ENCODE measurements at places on chromosomes 11 and 22.
A peak's percentile ranks its signal among the peaks of the same experiment; 100 is the strongest.

GRCh38 chr11:115644856-115645255 is 140.6 kb upstream of the CADM1 start:
- DNase-seq, result no peak

GRCh38 chr22:39534591-39535356 is 2.2 kb upstream of the RPS19BP1 start:
- DNase-seq, result peak; percentile 87

DNA sequence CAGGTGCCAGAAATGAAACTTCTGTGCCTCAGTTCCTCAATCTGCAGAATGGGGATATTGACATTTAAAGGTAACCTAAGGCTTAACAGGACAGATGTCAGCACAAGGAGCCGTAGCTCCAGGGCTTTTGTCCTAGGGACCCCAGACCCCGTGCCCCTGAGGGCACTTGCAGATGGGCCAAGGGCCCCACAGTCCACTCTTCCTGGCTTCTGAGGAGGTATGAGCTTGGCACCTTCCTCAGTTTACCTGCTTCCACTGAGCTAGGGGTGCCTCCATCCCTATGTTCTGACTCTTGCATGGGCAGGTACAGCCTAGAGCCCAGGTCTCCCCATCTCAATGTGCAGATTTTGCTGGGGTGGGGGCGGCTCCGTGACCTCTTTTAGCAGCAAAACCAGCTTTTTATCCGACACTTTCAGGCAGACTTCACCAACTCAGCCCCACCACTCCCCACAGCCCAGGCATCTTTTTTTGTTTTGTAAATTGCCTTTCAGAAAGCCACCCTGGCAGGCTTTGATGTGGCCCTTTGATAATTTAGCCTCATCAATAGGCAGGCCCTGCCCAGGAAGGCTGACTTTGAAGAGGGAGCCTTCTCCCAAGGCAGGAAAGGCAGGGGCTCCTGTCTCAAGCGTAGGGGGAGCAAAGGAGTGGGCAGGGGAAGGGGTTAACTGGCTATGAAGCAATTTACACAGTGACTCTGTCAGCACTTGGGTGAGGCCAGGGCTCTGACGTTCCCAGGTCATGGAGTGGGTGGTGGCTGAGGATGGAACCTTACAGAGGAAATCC is 23.7 kb upstream of the FGF3 start:
- DNase-seq, result no peak

GRCh38 chr22:30204015-30204741 is 42.4 kb downstream of the LIF start:
- DNase-seq, result no peak

DNA sequence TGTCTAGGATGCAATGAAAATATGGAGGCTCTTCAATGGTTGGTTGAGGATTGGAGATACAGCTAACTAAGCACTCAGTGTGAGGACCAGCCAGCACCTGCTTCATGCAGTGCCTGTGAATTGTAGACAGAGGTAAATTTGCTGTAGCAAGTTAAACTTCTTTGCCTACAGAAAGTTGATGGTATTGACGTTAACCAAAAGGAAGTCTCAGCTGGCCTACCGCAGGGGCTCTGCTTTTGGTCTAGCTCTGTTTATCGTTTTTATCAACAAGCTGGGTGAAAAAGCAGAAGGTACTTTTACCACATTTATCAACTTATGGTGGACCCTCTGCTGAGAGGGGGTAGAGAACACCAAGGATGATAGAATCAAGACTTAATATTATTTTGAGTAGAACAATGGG is 51.6 kb downstream of the GRAMD1B start:
- DNase-seq, result no peak

DNA sequence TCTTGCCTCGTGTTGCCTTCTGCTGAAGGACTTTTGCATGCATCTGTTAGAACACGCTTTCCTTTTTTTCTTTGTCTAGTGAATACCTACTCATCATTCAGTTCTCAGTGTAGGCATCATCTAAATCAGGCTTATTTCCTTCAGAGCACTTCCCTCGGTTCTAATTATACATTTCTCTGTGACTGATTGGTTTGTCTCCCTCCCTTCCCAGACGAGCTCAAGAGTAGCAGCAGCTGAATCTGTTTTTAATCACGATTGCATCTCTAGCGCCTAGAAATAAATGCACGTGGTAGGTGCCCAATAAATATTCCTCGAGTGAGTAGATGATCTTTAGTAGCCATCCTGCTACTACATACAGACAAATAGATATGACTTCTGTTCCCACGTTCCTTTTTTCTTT is 6.3 kb downstream of the CEP164 start:
- DNase-seq, result no peak

GRCh38 chr11:94734563-94735275 is 33.4 kb upstream of the AMOTL1 start:
- no peak for DNase-seq

GRCh38 chr22:45777046-45777851 is 105.6 kb downstream of the ATXN10 start:
- no peak for DNase-seq

DNA sequence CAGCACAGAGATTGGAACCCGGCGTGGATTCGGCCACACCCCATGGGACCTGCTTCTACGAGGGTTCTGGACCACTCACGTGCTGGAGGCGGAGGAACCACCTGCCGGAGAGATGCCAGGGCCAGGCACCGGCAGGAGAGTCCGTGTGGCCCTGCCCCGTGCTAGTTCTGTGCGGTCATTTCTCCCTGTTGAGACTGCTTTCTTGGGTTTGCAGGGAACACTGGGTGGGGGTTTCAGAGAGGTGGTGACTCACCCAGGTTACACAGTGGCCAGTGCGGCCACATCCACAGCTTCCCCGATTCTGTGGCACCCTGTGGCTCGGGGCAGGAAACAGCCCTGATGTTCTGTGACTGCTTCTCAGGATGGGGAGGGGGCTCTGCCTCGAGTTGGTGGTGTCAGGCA is 3.6 kb upstream of the PHLDA2 start:
- DNase-seq, result no peak

DNA sequence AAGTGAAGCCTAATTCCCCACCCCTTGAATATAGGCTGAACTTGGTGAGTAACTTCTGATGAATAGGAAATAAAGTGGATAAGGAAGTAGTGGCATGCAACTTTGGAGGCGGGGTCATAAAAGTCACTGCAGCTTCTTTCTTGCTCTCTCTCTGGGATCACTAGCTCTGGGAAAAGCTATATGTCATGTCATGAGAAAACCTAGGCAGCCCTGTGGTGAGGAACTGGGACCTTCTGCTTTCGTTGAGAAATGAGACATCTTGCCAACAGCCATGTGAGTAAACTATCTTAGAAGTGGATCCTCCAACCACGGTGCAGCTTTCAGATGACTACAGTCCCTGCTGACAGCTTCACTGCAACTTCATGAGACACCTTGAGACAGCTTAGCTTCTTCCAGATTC is 15.7 kb downstream of the ZNF214 start:
- no peak for DNase-seq

GRCh38 chr22:46061501-46062231 is 84.7 kb upstream of the WNT7B start:
- DNase-seq, result no peak

DNA sequence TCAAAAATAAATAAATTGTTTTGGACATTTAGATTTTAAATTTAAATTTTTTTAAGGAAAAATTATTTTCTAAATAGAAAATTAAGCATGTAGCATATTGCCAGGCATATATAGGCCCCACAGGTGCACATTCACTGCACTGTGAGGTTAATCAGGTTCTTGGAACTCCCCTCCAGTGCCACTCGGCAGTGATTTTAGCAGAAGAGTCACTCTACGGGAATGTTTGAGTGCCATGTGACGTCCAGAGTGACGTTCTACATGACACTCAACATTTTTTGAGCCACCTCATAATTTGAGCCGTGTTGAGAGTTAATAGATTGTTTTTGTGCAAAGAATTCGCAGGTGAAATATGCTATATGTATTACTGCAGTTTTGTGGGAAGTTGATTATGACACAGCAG is 77.4 kb downstream of the SWAP70 start:
- DNase-seq, result no peak

- DNase-seq, result no peak
Observed at GRCh38 chr22:46931881-46932280, 169.4 kb downstream of the TBC1D22A start.

DNA sequence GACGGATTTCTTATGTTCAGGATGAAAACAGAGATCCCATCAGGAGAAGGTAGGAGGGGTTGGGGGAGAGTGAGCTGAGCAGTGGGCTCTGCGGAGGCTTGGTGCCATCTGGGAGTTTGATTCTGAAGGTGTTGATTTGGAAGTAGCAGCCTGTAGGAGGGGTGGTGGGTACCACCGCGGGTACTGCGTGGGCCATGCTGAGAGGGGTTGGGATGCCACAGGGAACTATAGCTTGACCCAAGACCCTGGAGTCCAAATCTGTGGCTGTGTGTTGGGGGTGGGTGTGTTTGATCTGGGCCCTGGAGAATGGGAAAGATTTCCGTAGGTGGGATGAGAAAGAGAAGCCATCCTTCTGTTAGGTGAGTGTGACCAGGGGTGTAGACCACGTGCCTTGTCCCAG is 5.0 kb downstream of the INCENP start:
- DNase-seq, result no peak

GRCh38 chr22:37235897-37236607 is 8.0 kb downstream of the RAC2 start:
- no peak for DNase-seq

DNA sequence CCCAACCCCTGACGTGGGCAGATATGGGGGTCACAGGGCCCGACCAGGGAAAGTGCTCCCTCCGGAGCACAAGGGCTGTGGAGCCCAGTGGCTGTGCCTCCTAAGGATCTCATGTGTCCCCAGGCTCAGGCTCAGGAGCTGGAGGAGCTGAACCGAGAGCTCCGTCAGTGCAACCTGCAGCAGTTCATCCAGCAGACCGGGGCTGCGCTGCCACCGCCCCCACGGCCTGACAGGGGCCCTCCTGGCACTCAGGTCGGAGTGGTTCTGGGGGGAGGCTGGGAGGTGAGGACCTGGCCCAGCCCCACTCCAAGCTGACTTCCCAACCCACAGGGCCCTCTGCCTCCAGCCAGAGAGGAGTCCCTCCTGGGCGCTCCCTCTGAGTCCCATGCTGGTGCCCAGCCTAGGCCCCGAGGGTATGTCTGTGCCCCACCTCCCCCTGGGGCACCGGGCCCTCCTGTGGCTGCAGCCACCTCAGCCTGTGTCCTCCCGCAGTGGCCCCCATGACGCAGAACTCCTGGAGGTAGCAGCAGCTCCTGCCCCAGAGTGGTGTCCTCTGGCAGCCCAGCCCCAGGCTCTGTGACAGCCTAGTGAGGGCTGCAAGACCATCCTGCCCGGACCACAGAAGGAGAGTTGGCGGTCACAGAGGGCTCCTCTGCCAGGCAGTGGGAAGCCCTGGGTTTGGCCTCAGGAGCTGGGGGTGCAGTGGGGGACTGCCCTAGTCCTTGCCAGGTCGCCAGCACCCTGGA is 2.5 kb downstream of the RASSF7 start:
- DNase-seq, result no peak

- DNase-seq, result no peak
Observed at GRCh38 chr11:120115272-120116000, 22.5 kb downstream of the TRIM29 start.

GRCh38 chr11:134745456-134745855 is 333.4 kb upstream of the B3GAT1 start:
- no peak for DNase-seq

- peak; percentile 36 for DNase-seq
Observed at GRCh38 chr22:20111045-20111688, 4.7 kb upstream of the RANBP1 start.

GRCh38 chr22:25098445-25099081 is 101.1 kb upstream of the CRYBB3 start:
- DNase-seq, result no peak

DNA sequence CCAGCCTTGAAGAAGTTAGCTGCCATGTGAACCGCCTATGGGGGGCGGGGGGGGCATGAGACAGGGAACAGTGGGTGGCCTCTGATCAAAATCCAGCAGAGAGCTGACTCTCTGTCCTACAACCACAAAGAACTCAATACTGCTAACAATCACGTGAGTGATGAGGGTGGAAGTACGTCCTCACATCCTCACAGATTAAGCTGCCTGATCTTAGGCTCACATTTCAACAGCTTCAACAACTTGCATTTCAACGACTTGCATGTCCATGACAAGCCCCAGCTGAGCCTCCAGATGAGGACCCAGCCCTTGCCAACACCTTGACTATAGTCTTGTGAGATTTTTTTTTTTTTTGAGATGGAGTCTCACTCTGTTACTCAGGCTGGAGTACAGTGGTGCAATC is 51.6 kb downstream of the CLMP start:
- DNase-seq, result no peak

GRCh38 chr11:57376095-57377090 is 4.6 kb downstream of the PRG3 start:
- DNase-seq, result no peak

GRCh38 chr11:120208001-120208441 is 2.8 kb upstream of the OAF start:
- DNase-seq, result no peak

- no peak for DNase-seq
Observed at GRCh38 chr22:49323751-49324415, 503.8 kb downstream of the BRD1 start.

DNA sequence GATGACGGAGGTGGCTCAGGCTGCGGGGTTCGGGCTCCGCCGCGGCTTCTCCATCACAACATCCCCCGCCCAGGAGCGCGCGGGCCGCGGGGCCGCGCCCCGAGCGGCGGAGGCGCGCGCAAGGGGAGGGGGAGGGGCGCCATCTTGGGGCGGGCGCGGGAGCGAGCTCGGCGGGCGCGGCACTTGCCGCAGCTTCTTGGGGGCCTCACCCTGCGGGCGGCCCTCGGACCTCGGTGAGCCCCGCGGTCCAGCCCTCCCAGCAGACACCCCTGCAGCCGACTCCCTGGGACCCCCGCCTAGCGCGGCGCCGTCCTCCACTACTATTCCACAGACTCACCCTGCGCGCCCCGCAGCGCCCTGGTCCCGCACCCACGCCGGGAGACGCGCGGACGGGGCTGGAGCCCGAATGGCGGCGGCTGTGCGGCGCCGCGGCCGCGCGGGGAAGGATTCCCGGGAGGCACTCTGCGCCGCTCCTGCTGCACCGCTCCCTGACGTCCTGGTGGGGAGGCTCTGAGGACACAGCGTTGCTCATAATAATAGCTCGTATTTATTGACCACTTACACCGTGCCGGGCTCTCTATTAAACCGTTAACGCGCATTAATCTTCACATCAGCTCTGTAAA is at the start of gene APBB1:
TSS of gene APBB1 (minus strand) at position 86 of the 623 bp plus-strand sequence. CDS start 7,747 bp downstream, outside the sequence.
- peak; percentile 69 for DNase-seq

GRCh38 chr11:104918113-104918824 is 20.0 kb upstream of the CASP12 start:
- no peak for DNase-seq

GRCh38 chr11:86492370-86493010 is 117.8 kb downstream of the CCDC81 start:
- DNase-seq, result no peak
